ENCODE measurements at places on chromosomes 4 and X. TPM values are rescaled to one million over a fixed set of nuclear protein-coding genes. Genes with fewer than 3 reads are reported as not detected.

- no peak for DNase-seq
These were observed 856.7 kb upstream of the PRKX start for GRCh38 chrX:4570151-4570550.

GRCh38 chr4:7529368-7530080 lies 94.8 kb upstream of the PSAPL1 start:
- no peak for DNase-seq

- DNase-seq = no peak
These were observed 556.5 kb downstream of the IL1RAPL1 start for GRCh38 chrX:29143756-29144155.

- no peak for DNase-seq
These were observed 11.3 kb upstream of the PHKA2 start for GRCh38 chrX:18995221-18995620.

DNA sequence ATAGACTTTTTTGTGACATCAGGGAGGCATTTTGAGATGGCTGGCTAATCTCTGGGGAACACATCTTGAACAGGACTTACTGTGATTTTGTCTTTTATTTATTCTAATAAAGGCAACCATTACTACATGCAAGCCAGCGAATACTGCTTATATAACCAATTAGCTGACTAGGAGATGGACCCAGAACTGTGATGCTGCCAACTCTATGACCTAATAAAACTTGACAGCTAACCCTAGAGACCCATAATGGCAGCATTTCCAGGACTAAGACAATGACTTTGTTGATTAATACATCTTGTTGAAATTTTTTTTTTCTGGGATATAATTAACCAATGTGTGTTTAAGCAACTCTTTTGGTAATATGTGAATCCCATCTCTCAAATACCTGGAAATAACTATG lies 584.6 kb downstream of the PRR32 start:
- DNase-seq = no peak

- no peak for DNase-seq
These were observed 31.1 kb upstream of the SLC4A4 start for GRCh38 chr4:71307729-71308128.

DNA sequence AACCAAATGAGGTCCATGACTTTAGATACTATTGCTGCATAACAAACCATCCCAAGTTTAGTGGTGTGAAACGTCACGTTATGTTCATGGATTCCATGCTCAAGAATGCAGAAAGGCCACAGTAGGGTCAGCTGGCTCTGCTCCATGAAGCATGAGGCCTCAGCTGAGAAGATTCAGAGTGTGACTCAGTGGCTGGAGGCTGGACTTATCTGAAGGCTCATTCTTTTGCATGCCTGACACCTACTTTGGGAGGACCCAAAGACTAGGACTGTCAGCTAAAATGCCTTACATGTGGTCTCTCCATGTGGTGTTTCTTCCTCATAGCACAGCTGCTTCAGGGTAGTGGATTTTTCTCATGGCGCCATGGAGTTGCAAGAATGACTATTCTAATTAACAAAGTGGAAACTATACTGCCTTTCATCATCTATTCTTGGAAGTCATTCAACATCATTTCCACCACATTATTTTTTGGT lies 11.5 kb upstream of the CCDC149 start:
- DNase-seq = no peak

DNA sequence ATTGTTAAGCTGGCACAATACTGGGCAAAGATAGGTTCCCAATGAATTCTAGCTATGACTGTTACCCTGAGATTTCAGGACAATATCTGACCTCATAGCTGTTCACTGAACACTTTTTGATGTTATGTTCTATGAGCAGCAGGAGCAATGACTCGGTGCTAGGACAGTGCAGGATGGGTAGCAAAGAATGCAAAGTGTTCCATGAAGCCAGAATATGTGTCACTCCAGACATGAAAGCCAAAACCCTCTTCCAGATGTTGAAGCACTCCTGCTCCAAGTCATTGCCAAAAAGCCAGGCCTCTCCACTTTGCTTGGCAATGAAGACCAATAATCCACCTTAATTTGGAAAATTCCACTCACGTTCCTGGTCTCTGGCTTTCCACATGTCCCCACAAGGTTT lies 300.9 kb upstream of the CPEB2 start:
- no peak for DNase-seq

DNA sequence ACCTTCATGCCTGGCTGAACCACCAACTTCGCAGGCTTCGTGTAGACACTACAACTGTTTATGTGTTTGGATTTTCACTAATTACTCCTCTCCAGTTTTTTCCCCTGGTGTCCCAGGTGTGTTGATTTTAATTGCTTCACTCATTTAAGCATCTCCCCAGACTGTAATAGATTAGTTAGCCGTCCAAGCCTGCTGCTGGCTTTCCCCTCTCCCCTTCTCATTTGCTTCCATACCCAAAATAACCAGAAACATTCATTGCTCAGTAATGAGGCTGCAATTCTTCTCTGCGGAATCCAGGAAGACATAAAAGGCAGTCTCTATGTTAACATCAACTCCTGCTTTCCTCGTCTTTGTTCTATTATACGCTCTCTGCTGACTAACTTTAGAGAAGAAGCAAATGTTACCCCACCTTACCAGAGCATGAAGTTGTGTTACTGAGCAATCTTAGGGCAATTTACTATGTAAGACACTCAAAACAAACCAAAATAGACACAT lies 37.9 kb upstream of the SCRG1 start:
- no peak for DNase-seq

DNA sequence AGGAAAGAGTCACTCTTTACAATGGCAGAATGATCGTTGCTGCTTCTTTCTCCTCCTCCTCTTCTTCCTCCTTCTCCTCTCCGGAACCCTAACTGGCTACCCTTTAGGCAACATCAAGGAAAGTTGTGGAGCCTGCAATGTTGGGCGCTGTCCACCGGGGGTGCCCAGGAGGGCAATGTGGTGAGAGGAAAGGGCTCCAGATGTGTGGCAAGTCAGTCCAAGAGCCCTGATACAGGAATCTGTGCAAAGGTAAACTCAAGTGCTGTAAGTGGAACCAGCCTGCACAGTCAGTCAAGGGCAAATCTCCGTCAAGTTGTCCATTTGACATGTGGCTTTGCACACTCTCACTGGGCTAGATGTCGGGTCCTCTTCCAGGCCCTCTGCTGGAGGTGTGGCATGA lies 2.8 kb downstream of the RTL5 start:
- DNase-seq = no peak

- no peak for DNase-seq
These were observed 16.2 kb downstream of the LRIT3 start for GRCh38 chr4:109864134-109864533.

DNA sequence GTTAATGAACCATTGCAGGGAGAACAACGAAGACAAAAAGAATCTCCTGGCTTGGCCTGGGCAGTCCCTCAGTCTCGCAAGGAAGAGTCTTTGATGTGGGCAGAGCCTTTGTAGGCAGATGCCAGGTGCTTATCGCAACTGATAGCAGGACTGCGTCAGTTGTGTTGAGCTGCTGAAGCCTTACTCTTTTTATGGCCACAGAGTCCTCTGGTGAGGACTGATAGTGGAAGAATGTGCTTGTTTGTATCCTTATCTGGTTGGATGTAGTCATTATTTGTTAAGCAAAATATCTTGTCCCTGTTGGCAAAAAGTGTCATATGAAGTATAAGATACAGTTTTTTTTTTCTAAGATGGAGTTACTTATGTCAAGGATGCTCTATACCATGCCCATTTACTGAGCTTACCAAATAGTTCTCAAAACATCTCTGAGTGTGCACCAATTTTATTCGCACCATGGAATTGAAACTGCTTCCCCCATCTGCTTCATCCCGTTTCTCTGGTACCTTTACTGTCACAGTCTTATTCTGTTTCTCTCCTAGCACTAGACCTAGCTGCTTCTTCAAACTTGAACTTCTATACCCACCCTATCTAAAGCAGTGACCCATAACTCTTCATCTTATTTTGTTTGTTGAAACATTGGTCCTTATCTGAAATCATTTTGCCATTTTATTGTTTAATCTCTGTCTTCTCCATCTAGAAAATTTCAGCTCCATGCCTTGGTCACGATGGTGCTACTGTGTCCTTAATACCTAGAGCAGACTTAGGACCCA lies 47.0 kb upstream of the SPRY1 start:
- DNase-seq = no peak

- DNase-seq = no peak
These were observed 39.8 kb upstream of the TADA2B start for GRCh38 chr4:7003176-7003878.

DNA sequence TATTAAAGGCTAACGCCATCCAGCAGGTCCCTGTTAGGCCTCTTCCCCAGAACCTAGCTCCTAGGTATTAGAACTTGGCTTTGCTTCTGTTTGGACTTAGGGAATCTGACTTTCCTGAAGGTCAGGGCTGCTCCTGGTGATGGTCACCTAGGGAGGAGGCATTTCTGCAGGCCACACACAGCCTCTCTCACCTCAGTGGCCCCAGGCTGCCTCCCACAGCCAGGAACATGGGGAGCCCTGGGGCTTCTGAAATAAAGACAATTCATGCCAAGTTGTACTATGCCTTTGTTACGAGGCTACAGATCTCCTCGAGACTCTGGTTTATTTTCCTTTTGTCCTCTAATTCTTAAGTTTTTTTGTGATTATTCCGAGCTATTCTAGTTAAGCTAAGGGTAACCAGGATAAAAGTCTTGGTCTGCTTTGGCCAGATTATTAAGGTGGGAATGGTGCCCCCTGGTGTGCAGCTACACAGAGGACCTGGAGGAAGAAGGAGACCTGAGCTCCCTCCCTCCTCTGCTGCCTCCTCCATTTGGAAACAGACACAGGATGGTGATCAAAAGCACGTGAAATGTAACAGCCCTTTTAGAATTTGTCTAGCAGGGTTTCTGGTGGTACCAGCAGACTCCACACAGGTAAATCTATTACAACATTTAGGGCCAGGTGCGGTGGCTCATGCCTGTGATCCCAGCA lies 131.0 kb downstream of the DCLK2 start:
- DNase-seq = no peak

DNA sequence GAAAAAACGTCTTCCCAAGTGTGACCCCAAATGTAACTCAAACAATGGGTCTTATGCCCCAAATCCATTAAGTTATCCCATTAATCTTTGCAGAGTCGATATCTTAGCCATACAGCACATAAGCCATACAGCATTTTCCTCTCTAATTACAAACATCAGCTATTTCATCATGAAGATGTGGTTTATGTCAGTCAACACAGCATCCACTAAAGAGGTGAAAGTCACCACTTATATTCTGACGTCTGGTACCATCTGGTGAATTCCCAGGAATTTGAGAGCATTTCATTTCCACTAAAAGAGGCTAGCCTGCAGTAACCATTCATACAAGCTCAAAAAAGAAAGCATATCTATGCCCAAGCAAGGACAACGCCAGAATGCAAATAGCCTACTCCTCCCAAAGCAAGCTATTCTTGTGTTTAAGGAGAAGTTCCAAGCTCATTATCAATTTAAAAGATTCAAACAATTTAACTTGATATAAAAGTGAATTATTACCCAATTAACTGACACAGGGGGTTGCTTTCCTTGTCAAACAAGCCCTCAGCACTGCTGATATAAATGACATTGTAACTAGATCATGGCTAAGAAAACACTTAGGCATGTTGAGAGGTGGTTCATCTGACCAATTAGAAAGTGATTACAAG lies 203.3 kb downstream of the ANTXR2 start:
- DNase-seq = no peak

- DNase-seq = no peak
These were observed 32.1 kb upstream of the PARM1 start for GRCh38 chr4:74900862-74901261.

The ADRA2C gene
- total RNA-seq = 1.1 TPM

The PASD1 gene
- total RNA-seq = not detected

The PDLIM3 gene
- total RNA-seq = 456 TPM

The ZNF157 gene
- total RNA-seq = 0.53 TPM
